ENCODE measurements at places on chromosomes 1 and 21.
A peak's percentile ranks its signal among the peaks of the same experiment; 100 is the strongest.

DNA sequence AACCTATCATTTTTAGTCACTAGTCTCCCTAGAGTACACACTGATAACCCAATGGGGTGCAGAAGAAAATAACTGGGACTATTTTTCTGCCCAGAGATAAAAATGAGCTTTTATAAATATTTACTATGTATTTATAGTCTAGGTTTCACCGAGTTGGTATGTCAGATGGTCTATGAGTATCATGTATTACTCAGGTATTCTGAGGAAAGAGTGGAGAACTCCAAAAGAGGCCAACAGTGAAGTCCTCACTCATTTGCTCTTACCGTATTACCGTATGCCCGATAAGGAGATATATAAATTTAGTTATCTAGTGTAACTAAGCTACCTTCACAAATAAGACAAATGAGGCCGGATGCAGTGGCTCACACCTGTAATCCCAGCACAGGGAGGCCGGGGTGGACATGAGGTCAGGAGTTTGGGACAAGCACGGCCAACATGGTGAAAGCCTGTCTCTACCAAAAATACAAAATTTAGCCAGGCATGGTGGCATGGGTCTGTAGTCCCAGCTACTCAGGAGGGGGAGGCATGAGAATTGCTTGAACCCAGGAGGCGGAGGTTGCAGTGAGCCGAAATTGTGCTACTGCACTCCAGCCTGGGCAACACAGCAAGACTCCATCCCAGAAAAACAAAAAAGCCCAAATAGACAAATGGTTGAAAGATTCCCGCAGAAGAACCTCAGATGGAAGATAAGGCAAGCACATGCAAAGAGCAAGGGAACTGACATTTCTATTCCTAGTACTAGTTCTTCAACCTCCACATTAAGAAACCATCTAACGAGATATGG lies 15.6 kb downstream of the CSDE1 start:
- no peak for DNase-seq

DNA sequence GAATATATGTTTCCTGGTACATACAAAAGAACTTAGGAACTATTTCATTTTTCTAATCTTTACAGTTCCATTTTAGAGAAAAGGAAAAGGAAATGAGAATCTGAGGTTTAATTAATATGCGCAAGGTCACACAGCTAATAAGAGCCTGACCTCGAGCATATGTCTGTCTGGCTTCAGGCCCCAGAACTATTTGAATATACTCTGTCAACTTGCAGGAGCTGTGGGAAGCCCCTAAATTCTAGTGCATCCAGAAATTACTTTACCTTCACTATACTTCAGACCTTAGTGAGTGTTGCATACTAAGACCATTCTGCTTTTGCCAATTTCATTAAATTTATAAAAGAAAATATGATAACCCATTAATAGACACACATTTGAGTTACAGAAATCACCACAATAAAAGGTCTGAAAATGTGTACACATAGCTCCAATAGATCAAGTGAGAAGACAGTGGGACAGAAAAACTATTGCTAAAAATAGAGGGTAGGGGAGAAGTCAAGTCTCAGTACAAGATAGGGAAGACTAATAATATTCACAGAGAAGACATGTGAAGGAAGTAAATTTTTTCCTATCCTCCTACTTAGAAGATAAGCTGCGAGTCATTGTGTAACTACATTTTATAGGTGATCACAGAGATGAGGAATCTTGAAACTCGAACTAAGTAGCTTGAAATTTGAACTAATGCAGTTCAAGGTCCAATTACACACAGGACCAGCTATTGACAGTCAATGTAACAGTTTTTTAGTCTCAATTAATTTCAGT lies 3.8 kb downstream of the RGS13 start:
- no peak for DNase-seq

DNA sequence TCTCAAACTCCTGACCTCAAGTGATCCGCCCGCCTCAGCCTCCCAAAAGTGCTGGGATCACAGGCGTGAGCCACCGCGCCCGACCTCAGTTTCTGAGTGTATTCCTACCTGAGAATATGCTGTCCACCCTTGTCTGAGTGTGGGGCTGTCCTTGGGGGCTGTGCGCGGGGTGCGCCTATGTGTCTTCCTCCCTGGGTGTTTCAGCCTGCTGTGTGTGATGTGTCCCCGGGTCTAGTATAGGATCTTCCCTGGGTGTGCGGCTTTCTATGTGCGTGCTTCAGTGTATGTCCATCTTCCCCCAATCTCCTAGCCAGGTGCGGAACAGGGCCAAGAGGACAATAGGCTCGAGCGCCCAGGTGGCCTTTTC lies 8.3 kb upstream of the ID3 start:
- no peak for DNase-seq

GRCh38 chr1:78619032-78619431 lies 1.2 kb upstream of the IFI44L start:
- DNase-seq, result no peak

GRCh38 chr1:2231532-2232254 lies 3.6 kb downstream of the SKI start:
- peak; percentile 40 for DNase-seq

- no peak for DNase-seq
Observed at GRCh38 chr1:172939475-172939874, 111.3 kb downstream of the TNFSF18 start.

DNA sequence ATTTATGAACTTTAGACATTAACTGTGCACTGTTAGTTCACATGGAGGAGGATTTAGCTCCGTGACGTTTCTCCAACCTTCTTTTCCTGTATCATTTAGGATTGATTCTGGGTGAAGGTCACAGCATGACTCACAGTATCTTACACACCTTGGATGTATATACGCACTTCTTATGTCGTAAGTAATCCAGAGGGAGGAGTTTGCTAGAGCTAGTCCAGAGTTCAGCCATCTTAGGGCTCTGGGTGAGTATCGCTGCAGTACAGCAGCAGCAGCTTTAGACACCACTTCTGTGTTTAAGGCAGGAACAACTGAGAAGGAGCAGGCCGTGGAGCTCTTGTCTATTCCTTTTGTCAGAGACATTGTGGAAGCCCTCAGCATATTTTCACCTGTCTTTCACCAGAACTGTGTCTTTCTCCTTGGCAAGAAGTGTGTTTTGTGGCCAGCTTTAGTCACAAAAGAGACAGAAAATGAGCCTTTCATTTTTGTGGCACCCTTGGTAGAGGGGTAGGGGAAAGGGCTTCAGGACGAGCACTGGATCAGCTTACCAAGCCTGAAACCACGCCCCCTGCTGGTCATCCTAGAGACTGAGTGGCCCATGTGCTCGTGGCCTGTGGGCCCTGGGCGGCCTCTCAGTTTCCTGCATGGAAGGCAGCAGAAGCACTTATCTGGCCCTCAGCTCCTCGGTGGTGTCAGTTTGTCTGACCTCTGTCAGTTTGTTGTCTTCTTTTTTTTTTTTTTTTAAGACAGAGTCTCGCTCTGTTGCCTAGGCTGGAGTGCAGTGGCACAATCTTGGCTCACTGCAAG lies 64.0 kb downstream of the ADARB1 start:
- peak; percentile 37 for DNase-seq

GRCh38 chr1:28792644-28793121 lies 19.3 kb upstream of the OPRD1 start:
- no peak for DNase-seq

- no peak for DNase-seq
Observed at GRCh38 chr1:177873238-177873637, 96.6 kb downstream of the SEC16B start.

DNA sequence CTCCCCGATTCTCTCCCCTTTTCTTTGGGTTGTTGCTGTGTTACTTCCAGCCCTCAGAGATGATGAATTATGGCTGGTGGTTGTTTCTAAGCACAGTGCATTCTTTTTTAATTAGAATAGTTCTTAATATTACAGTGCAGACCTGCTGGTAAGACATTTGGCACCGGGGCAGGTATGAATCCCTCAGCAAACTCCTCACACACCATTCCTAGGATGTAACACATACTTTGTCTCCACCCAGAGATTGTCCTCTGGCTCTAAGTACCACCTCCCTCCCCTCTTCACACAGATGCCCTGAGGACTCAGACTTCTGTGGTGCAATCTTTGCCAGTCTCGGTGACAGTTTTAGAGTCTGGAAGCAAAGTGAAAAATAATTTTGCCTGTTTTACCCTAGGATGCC lies 143.1 kb downstream of the HLX start:
- no peak for DNase-seq

DNA sequence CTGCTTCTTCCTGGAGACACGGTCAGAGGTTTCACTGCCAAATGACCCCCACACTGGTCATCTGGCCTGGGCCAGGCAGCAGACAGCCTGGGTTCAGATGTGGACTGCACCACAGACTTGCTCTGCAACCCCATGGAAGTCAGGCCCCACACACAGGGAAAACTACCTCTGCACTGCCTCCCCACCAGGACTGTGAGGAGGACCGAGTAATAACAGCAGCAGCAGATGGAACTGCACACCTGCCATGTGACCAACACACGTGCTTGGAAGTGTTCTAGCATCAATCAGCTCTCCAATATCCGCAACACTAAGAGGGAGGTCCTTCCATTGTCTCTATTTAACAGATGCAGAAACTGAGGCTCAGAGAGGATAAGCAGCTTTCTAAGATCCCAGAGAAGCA lies 51.4 kb downstream of the SLC9A1 start:
- no peak for DNase-seq

GRCh38 chr21:46092026-46092764 lies 5.7 kb upstream of the COL6A2 start:
- DNase-seq, result no peak

GRCh38 chr1:174999936-175000696 lies at the start of gene CACYBP:
CACYBP (plus strand) TSS chr1:174999947; CDS start chr1:175000181, 234 bp downstream.
- DNase-seq, result no peak

DNA sequence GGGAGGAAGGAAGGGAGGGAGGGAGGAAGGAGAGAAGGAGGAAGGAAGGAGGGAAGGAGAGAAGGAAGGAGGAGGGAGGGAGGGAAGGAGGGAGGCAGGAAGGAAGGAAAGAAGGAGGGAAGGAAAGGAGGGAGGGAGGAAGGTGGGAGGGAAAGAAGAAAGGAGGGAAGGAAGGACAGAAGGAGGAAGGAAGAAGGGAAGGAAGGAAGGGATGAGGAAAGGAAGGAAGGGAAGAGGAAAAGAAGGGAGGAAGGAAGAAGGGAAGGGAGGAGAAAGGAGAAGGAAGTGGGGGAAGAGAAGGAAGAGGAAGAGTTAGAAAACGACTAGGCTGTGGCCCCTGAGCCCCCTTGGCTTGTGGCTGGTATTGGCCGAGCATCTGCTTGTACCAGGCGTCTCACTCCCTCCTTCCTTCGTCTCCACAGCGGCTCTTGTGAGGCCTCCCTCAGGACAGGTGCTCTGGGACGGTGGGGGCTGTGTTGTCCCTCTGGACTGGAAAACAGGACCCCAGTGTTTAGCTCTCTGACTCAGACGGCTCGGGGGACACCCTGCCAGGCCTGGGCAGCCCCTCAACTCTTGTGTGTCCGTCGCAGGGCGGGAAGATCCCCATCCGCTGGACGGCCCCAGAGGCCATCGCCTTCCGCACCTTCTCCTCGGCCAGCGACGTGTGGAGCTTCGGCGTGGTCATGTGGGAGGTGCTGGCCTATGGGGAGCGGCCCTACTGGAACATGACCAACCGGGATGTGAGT lies 36.2 kb upstream of the C1QA start:
- no peak for DNase-seq

DNA sequence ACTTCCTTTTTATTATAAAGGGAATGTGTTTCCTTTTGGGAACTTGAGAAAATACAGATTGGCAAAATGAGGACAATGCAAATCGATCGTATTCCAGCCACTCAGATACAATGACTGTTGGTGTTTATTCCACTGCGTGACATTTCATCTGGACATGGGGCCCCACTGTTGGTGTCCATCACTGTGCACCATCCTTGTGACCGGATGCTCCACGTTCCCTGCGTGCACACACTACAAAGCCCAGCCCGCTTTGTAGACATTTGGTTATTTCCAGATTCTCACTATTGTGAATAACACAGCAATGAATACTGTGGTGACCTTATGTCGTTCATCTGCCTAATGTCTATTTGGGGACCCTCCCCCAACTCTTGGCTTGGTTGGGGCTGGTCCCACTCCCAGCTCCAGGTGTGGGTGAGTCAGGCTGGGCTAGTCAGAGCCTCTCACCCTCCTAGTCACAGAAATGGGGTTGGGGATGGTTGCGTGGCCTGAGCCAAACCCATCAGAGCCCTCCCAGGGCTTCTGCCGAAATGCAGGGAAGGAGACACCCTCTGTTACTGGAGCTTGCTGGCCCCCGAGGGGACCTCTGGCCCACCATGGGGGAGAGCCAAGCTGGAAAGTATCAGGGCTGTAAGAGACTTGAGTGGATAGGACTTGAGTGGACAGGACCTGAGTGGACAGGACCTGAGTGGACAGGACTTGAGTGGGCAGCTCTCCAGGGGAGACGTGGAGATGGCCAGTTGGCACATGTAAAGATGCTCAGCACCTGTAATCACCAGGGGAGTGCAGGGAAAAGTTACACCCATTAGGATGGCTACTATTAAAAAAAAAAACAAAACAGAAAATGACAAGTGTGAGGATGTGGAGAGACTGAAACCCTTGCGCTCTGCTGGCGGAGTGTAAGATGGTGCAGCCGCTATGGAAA lies 57.1 kb upstream of the ADARB1 start:
- DNase-seq, result no peak
